ENCODE measurements at places on chromosomes 12 and 14.

- no peak for DNase-seq
Observed at GRCh38 chr14:88791252-88791621, 1.5 kb downstream of the EML5 start.

DNA sequence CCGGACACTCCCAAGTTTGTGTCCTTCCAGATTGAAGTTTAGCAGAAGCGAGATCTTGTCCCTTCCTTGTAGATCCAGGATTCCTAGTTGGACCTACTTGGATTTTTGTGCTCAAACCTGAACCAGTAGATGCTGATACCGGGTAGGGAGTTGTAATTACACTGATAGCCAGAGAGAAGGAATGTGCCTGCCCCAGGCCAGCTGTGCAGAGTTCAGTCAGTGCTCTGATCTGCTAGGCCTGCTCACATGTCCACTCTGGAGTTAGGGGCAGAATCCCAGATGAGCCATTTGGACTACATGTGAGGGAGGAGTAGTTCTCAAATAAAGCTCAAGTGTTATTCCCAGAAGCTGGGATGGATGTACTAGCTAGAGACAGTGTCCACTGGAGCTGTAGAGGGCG, 65.7 kb downstream of the PRKCH start:
- no peak for DNase-seq

GRCh38 chr14:34993426-34993825, 10.6 kb downstream of the SRP54 start:
- DNase-seq: no peak

- no peak for DNase-seq
Observed at GRCh38 chr14:104321802-104322130, 183.4 kb downstream of the KIF26A start.

- DNase-seq: no peak
Observed at GRCh38 chr12:4909734-4910501, at the start of gene KCNA1. Gene KCNA1, plus strand, starts transcription at chr12:4909905. Its CDS starts 1,474 bp downstream, at chr12:4911379.

- no peak for DNase-seq
Observed at GRCh38 chr12:96889273-96889933, 17.7 kb upstream of the NEDD1 start.

DNA sequence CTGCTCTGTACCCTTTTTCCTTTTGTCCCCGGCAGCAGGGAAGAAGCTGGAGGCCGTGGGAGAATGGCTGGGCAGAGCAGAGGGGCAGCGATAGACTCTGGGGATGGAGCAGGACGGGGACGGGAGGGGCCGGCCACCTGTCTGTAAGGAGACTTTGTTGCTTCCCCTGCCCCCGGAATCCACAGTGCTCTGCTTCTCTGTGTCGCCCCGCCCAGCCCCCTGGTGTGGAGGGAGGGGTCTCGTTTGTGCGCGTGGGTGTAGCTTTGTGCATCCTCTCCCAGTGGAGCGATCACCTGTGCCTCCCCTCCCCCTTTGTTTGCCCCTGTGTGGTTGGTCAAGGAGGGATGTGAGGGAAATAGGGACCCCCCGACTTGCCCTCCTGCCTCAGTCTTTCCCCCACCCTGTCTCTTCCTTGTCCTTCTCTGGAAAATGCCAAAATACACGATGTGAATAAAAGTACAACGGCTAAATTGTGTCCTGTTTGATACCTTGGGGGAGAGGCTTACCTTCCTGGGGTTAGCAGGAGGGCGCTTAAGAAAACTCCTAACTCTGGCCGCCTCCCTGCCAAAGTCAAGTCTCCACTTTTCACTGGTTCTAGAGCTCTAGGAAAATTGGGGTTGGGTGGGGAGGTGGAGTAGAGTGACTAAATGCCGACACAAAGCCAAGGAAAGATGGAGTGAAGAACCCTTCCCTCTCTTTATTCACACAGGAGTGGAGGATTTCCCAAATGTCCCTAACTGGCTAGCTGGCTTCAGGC, 990 bp upstream of the TPI1 start:
- no peak for DNase-seq

GRCh38 chr12:3677609-3678008, 75.3 kb downstream of the CRACR2A start:
- DNase-seq: no peak

DNA sequence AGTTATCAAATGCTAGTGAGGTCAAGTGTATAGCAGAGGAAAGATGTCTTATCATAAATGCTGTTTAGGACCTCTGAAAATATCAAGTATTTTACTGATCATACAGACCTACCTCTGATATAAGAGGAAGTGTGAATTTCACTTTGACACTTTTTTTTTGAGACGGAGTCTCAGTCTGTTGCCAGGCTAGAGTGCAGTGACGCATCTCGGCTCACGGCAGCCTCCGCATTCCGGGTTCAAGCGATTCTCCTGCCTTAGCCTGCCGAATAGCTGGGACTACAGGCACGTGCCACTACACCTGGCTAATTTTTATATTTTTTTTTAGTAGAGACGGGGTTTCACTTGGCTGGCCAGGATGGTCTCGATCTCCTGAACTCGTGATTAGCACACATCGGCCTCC, 55.1 kb upstream of the PIK3C2G start:
- no peak for DNase-seq

- no peak for DNase-seq
Observed at GRCh38 chr12:77940567-77940966, 109.9 kb downstream of the NAV3 start.

DNA sequence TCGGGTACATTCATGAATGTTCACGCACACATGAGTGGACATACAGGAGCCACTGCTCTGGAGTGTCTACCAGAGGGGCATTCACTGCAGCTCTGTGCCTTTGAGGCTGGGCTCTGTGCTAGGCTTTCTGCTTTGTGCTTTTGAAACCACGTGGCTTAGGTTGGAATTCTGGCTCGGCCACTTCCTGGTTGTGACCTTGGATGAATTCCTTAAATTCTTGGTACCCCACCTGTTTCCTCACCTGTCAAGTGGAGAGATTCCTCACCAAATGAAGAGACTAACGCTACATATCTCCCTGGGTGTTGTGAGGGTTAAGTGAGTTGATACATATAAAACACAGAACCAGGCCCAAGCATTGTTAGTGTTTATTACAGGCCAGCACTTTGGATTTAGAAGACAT, 842.8 kb downstream of the VRK1 start:
- no peak for DNase-seq

DNA sequence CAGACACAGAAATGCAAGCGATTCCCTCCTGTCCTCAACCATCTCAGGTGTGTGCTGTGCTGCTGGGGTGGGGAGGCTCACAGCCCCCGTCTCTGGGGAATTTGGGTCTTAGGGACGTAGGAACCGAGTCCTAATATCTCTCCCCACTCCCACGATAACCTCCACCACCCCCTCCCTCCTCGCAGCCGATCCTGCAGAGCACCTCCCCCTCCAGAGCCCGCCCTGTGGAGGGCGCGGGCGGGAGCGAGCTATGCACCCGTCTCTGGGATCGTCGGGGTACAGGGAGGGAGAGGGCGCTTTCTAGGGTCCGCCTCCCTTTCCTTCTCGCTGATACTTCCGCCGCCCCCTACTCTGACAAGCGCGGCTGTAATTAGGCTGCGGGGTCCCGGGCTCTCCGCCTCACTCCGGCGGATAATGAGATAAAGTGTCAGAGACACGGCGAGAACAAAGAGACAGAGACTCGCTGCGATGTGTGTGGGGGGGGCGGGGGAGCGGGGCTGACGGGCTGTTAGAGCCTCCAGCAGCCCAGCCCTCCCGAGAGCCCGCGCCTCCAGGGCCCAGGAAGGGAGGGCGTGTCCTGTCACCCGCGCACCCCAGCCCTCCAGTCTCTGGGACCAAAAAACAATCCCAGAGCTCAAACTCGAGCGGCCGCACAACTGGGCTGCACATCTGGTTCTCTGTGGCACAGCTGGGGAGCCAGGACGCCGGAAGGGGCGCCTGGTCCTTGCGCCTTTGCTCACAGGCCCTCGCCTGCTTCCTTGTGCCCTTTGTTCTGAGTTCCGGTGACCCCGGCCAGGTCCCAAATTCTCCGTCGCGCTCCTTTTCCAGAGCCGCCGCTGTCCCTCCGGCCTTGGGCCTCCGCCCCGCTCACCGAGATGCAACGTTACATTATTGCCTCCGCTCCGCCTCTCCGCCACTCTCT, 8.7 kb downstream of the SHMT2 start:
- no peak for DNase-seq

DNA sequence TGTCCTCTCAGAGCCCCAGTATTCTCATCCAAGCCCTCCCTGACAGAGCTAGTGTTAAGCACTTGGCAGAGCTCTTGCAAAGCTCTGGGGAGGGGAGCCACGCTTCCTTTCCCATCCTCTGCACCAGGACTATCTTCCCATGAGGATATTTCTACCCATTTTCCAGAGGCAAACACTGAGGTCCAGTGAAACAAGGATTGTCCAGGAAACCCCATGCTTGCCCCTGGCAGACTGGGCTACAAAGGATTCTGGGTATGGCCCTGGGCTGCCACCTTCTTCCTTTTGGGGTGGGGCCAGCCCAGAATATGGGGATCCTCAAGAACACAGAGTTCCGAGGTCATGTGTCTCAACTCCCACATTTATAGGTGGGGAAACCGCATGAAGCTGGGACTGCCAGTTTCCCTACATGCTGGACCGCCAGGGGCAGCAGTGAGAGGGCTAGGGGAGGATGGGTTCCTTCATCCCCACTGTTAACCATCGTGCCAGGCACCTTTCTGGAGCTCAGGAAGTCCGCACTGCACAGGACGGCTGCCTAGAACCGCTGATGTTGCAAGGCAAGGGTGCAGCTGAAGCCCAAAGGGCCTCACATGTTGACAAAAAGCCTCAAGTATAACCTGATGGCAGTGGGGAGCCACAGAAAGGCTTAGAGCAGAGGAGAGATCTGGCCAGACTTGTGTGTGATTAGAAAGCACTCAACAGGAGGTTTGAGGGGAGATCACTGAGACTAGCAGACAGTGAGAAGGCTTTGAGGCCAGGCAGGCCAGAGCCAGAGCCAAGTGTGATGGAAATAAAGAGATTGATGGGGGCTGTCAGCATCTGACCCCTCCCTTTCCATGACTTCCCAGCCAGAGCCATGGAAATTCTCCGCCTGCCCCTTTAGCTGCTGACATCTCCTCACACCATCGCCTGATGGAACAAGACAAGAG, 5.5 kb upstream of the CCDC85C start:
- DNase-seq: peak; percentile 38

DNA sequence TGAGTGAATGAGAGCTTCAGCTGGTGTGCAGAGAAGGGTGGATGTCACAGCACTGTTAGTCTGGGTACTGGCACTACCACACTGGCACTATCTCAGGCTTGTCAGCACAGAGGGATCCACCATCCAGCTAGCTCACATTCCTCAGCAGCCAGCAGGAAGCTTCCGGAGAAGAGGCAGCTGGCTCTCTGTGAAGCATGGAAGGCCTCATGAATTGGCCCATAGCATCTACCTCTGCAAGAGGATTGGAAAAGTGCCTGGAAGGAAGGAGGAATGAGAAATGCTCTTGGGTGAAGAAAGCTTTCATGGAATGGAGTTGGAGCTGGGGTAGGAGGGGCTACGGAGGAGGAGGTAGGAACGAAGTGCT, 9.9 kb downstream of the KRT83 start:
- DNase-seq: no peak

- DNase-seq: peak; percentile 36
Observed at GRCh38 chr14:22837750-22838538, 1.6 kb downstream of the MMP14 start.

DNA sequence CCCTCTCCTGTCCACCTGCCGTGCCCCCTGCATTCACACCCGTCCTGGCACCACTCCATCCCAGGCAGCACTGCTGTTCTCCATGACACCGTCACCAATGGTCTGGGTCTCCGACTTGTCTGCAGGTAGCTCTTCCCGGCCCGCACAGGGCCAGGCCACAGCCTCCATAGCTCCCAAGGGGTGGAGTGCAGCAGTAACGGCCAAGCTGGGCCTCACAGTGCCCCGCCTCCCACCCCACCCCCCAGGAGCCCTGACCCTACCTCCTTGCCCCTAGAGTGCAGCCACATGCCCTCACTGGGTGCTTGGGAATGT, 12.9 kb downstream of the FBRSL1 start:
- no peak for DNase-seq
